ENCODE measurements at places on chromosomes 1 and 21.
A peak's percentile ranks its signal among the peaks of the same experiment; 100 is the strongest.

- DNase-seq = no peak
These were observed 17.7 kb downstream of the METTL13 start for GRCh38 chr1:171799166-171799565.

GRCh38 chr1:91754348-91754747 lies 131.6 kb downstream of the TGFBR3 start:
- peak; percentile 75 for DNase-seq

DNA sequence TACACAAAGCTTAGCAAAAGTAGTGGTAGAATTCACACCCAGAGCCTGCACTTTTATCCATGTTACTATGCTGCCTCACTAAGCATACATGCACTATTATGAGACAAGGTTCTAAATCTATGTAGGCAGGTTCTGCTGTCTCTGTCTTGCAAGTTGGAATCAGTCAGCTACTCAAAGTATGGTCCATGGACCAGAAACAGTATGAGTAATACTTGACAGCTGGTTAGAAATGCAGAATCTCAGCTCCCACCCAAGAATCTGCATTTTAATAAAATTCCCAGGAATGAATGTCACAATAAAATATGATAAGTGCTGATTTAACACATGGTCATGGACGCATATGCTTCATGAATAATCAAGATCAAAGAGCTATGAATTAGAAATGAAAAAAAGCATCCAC lies 50.5 kb downstream of the DSCAM start:
- no peak for DNase-seq

GRCh38 chr1:21552715-21553114 lies 43.5 kb downstream of the ALPL start:
- no peak for DNase-seq

- no peak for DNase-seq
These were observed 156.5 kb upstream of the ZNF648 start for GRCh38 chr1:182217967-182218366.

DNA sequence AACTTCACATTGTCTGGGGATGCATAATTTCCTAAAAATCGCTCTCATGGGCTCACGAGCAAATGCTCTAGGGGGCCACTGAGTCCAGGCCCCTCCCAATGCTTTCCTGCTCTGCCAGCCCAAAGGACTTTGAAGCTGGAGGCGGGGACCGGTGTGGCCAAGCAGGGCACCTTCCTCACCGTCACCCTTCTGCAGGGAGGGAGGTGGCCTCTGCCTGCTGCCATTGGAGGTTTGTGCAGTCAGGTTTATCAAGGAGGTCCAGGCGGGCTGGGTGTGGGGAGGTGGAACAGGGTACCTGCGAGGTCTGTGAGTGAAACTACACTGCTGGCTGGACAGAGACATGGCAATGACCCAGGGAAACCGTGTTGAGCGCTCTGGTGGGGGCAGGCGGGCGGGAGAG lies 58.1 kb upstream of the TRAPPC10 start:
- DNase-seq = no peak

DNA sequence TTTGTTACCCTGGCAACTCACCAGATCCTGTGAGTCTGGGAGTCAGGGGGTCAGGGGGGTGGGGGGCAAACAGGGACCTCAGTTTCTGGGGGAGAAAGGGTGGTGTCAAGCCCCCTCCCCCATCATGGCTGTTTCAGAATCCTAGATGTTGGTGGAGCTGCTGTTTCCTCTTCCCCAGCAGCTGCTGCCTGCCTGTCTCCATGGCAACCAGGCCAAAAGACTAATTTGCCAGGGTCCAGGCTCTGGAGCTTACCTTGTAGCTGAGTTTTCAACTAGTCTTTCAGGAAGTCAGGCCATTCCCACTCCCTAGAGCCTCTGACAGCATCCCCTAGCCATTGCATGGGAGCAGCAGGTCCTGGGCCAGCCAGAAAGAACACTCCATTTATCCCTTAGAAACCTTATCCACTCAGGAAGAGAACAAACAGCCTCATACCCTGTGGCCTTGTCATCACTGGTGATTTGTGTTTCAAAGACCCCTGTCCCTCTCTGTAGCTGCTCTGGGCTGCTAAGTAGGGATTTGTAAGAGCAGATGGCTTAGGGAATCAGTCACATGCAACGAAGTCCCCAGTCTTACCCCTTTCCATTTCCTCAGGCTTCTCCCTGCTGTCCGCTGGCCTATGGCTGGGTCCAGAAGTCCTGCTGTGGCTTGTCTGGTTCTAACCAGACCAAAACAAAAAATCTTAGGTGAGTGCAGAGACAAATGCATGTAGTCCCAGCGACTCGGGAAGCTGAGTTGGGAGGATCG lies 21.5 kb upstream of the STMN1 start:
- DNase-seq = no peak

- DNase-seq = no peak
These were observed 15.0 kb upstream of the LEMD1 start for GRCh38 chr1:205436776-205437410.

DNA sequence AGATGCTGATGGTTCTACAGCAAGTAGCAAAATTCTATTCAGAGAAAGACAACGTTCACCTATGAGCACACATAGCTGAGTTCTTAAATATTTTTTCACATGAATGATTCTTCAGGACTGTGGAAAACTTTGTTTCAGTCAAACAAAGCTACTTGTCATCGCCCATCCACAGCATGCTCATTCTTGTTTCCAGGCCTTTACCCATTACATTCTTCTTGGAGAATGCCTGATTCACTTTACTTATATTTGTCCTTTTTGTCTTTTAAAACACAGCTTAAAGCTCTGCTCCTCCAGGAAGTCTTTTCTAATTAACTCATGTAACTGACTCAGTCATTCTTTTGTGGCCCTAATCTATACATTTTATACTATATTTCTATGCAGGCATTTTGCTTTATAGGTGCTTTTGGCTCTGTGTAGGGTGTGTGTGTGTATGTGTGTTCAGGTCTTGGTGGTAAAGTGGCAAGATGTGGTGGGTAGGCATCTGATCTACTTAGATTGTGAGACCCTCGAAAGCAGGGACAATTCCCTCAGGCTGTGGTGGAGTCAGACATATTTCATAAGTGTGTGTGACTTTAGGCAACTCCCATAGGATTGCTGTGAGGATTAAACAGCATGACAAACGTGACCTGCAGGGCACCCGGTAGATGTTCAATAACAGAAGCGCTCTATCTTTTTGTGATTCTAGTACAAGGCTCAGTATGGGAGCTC lies 11.8 kb upstream of the MARK1 start:
- DNase-seq = no peak

- peak; percentile 39 for DNase-seq
These were observed 36.0 kb downstream of the SIPA1L2 start for GRCh38 chr1:232593717-232594502.

DNA sequence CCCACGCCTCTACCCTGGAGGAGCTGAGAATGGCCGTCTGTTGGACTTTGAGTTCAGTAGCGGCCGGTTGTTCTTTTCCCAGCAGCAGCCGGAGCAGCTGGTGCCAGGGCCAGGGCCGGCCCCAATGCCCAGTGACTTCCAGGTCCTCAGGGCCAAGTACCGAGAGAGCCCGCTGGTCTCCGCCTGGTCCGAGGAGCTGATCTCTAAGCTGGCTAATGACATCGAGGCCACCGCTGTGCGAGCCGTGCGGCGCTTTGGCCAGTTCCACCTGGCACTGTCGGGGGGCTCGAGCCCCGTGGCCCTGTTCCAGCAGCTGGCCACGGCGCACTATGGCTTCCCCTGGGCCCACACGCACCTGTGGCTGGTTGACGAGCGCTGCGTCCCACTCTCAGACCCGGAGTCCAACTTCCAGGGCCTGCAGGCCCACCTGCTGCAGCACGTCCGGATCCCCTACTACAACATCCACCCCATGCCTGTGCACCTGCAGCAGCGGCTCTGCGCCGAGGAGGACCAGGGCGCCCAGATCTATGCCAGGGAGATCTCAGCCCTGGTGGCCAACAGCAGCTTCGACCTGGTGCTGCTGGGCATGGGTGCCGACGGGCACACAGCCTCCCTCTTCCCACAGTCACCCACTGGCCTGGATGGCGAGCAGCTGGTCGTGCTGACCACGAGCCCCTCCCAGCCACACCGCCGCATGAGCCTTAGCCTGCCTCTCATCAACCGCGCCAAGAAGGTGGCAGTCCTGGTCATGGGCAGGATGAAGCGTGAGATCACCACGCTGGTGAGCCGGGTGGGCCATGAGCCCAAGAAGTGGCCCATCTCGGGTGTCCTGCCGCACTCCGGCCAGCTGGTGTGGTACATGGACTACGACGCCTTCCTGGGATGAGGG lies 28.5 kb upstream of the SPSB1 start:
- no peak for DNase-seq

DNA sequence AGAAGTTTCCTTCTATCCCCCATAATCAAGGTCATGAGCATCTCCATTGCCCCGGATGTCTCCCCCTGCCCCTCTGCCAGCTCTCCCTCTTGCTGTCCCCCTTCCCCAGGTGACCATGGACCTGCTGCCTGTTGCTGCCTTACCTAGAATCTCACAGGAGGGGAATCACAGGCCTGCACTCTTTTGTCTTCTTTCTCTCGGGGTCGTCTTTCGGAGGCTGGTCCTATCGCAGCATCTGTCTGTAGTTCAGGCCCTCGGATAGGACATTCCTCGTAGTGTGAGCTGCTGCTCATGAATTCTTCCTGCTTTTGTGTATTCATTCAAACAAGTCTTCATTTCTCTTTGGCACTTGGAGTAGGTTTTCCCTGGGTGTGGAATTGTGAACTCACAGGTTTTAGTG lies 39.9 kb upstream of the ACTRT2 start:
- DNase-seq = no peak

- DNase-seq = no peak
These were observed 15.1 kb downstream of the USP33 start for GRCh38 chr1:77744576-77744975.

GRCh38 chr1:117060441-117061317 lies 553 bp downstream of the TTF2 start:
- DNase-seq = no peak

- DNase-seq = no peak
These were observed 119.8 kb downstream of the PLPPR5 start for GRCh38 chr1:98884864-98885263.

GRCh38 chr21:19833082-19833481 lies 1165.1 kb upstream of the NCAM2 start:
- no peak for DNase-seq

GRCh38 chr1:16984717-16985116 lies 4.3 kb upstream of the MFAP2 start:
- no peak for DNase-seq

GRCh38 chr1:205353612-205354011 lies 3.1 kb downstream of the KLHDC8A start:
- no peak for DNase-seq

DNA sequence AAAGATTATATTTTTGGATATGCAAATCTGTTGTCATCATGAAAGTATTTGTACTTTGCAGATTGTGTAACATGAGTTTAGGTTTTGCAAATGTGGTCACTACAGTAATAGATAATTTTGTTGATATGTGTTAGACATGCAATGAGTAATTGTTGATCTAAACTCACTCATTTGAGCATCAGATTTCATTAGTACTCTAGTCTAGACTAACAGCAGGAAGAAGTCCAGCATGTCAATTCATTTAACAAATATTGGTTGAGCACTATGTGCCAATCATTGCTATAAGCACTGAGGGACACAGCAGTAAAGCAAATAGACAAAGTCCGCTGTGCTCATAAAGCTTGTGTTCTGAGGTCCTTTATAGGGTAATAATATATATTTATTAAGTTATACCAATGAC lies 350.0 kb downstream of the USP25 start:
- no peak for DNase-seq

DNA sequence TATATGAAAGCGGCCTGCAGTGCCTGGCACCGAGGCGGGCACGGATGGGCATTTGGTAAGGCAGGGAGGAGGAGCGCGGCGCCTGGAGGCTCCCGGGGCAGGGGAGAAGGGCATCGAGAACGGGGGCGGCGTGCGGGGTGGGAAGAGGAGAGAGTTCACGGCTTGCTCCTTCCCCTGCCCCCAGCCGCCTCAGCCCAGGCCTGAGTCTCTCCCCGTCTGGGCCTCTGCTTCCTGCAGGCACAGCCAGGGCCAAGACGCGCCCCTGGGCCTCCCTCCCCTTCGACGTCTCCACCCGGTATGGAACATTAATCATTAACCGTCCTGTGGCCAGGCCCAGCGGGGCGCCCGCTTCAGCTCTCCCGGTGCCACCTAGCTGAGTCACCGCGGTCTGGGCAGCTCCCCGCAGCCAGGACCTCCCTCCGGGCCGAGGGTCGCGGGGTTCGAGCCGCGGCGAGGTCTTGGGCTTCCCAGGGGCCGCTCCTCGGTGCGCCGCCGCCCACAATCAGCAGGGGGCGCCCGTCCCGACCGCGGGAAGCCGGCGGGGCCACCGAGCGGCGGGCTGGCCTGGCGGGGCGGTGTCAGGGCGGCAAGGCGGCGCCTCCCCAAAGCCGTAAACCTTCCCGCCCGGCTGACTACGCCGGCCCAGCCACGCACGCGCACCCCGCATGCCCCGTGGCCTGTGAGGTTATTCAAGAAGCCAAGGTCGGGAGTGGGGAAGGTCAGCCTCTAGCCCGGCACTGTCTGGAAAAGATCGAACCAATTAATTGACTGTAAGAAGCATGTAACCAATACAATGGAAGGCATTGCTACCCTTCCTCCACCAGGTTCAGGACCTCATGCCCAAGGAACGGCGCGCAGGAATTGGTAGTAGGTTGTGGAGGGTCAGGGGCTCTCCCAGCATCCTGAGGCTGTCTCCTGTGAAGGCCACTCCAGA lies 23.4 kb upstream of the RD3 start:
- peak; percentile 90 for DNase-seq

GRCh38 chr1:178727014-178727895 lies 2.2 kb downstream of the RALGPS2 start:
- DNase-seq = no peak

DNA sequence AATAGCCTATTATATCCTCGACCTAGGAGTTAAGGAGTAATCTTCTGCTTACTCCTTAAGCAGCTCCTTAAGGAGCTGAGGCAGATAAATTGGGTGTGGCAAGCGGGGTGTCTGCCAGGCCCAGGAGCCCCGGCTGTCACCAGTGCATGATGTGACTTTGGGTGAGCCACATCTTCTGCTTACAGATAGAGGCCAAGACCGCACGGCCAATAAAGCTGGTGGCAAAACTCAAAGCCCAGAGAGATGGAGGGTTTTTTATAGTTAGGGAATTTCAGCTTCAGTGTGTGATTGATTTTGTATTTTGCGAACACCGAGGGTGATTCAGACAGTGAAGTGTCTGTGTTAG lies 9.8 kb downstream of the MX2 start:
- no peak for DNase-seq

DNA sequence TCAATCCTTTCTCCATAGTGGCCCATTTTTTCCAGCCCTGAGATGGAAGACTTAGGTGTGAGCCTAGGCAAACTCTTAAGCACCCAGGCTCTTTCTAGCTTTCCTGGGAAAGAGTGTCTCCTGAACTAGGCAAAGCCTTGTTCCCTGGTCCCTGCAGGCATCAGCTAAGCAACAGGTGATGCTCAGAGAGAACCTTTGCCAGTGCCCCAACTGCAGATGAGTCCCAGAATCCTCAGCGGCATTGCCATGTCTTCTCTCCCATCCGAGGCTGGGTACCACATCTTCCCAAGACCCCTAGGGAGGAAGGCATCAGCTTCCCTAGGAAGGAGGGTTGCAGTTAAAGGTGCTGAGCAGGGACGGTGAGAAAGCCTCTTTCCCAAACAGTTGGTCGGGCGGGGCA lies 8.2 kb upstream of the VSIG8 start:
- DNase-seq = no peak

Measured in activated CD4-positive, alpha-beta T cell treated with anti-CD3 and anti-CD28 coated beads for 36 hours (primary cell).